ENCODE measurements at places on chromosomes 11 and 22.

- no peak for DNase-seq
These were observed 227.5 kb upstream of the NARS2 start for GRCh38 chr11:78802058-78802761.

DNA sequence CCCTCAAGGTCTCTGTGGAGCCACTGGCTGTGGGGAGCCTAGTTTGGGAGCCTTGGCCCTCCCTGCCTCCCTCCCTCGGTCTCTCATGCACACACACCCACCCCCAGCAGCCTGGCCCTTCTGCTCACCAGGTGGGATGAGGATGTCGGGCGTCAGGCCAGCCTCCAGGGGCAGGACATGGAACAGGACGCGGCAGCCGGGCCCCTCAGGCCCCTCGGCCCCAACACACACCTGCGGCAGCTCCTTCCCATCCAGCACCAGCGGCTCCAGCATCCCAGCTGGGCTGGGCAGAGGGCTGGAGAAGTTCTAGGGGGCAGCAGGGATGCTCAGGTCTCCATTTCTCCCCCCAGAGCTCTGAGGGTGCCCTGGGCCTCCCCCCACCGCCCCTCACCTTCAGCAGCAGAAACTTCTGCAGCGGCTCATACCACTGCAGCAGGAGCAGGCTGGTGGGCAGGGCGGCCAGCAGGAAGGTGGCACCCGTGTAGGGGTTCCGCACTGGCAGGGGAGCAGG lies 11.2 kb downstream of the MAP4K2 start:
- no peak for DNase-seq

GRCh38 chr11:61041755-61042518 lies 60.4 kb upstream of the CD5 start:
- peak; percentile 35 for DNase-seq

- no peak for DNase-seq
These were observed 90.5 kb downstream of the UBASH3B start for GRCh38 chr11:122746050-122746478.

DNA sequence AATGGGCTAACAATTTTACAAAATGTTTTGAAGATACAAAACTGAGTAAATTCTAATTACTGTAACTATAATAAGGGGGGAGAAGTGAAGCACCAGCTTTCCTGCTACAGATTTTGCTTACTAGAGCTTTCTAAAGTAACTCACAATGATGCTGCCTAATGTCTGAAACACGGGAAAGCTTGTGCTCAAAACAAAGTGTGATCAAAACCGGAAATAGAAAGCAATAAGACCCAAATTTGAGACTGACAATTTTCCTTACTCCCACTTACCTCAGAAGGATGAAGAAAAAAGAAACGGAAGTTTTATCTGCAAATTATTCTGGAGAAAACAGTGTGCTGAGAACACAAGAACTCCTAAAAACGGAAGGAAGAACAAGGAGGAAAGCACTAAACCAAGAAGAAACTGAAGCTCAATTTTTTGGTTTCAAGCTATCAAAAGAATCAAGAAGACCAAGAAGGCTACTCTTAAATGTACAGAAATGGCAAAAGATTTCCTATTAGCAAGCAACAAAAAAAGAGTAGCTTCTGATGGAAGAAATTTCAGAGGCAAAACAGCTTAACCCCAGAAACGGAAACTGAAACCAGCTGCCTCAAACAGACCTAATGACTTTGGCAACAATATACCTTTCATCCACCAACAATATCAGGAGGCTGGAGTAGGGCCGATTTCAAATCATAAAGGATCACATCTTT lies 33.4 kb downstream of the AMBRA1 start:
- DNase-seq, result no peak

GRCh38 chr22:42279425-42280020 lies 9.1 kb upstream of the TCF20 start:
- DNase-seq, result no peak

- no peak for DNase-seq
These were observed 17.4 kb downstream of the ZBTB16 start for GRCh38 chr11:114076921-114077331.

GRCh38 chr11:581752-582151 lies 5.5 kb downstream of the PHRF1 start:
- DNase-seq, result no peak

- DNase-seq, result no peak
These were observed 86.6 kb downstream of the RTL6 start for GRCh38 chr22:44411226-44412135.

GRCh38 chr11:77400775-77401449 lies 73.0 kb downstream of the PAK1 start:
- DNase-seq, result no peak

DNA sequence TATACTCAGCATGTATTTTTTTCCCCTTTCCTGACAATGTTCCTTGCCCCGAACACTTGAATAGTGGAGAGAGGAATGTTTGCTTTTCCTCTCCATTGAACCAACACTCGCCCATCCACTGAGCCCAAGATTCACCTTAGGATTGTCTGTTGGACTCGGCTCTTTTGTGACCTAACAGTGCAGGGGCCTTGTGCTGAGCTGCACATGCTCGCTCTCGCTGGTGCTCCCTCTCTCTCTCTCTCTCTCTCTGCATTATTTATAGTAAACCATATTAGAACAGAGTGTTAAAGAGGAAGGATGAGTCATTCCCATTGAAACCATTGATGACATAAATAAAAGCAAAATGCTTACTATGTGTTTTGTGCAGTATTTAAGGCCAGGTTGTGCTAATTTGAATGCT lies 20.7 kb downstream of the ZBTB16 start:
- no peak for DNase-seq

DNA sequence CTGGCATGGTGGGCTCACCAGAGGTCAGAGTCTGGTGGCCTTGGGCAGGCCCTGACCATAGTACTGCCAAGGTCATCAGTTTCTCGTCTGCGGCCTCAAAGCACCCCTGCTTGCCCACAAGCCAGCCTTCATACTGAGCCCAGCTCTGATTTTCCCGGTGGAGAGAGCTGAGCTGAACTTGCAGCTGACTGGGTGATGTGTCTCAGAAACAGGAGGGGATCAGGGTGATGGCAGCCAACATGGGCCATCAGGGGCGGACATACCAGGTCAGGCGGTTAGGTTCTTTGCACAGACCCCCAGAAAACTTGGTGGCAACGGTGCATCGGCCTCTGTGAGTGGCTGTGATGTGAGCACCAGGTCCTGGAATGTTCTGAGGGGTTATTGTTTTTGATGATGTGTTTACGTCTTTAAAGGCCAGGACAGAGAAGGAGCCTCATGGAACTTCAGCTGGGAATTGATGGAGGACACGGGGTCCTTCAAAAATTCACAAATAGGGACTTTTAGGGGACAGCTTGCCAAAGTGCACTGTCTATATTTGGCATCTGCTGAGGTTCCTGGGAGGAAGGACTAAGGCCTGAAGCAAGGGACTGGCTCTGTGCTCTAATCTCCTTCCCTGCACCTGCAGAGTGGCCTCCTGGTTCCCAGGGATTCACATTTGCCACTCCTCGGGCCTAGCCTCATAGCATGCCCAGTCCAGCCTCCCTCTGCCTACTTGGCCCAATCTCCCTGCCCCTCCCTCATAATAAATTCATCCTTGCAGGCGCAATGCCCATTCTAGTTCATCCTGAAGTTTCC lies 131.2 kb downstream of the OSBP2 start:
- no peak for DNase-seq

DNA sequence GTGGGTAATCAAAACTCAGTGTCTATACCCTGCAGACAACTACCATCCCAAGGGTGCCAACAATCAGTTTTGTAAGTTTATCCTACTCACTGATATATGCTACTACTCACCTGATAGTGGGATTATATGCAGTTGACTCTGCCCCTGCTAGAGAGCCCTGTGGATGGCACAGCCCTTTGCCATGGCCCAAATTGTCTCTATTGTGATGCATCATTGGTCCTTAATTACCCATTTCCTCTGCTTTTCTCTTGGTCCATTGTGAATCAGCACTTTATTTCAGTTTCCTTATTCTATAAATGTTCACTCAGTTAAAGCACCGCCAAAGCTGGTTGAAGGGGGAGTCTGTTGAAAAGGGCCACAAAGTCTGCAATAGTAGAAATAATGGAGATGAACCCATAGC lies 42.3 kb downstream of the PLAAT5 start:
- DNase-seq, result no peak

- no peak for DNase-seq
These were observed 450 bp upstream of the BCL2L13 start for GRCh38 chr22:17638182-17638431.

DNA sequence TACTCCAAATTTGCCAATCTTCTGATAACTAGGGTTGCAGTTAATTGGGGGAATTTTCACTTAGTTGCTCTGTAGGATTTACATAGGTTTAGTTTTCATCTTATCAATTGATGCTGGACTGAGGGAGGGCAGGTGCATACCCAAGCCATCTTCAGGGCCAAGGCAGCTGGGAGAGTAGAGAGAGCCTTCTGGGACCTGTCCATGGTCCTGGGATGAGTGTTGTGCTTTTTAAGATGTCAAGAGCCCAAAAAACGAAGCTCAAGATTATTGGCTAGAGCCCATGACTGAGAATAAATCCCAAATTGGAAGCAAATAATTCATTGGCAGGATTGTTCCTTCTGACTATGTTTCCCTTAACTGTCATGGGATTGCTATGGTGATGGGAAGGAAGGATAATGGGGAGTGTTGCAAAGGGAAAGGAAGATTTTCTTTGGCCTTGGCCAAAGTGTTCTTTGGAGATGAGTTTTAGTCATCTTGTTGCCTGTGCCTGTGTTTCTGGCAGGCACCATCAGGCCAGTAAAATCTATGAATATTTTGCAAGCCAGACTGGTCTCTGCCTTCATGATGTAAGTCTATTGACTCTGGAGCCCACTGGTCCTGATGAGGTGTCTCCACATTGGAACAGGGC lies 4.5 kb downstream of the SLC22A6 start:
- peak; percentile 35 for DNase-seq

DNA sequence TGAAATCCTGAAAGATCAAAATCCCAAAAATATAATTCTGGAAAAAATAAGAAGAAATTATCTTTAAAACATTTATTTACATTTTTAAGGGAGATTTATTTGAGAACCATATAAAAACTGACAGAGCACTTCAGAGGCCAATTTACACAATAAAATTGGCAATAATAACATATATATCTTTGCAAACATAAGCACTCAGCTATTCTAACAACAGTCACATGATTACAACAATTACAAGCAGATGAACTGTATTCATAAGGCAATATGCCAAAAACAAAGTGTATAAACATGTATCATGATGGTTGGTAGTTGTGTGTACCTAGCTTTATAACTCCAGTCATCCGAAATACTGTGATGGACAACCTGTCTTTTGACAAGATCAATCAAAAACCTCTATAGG lies 17.7 kb upstream of the RASSF10 start:
- no peak for DNase-seq

DNA sequence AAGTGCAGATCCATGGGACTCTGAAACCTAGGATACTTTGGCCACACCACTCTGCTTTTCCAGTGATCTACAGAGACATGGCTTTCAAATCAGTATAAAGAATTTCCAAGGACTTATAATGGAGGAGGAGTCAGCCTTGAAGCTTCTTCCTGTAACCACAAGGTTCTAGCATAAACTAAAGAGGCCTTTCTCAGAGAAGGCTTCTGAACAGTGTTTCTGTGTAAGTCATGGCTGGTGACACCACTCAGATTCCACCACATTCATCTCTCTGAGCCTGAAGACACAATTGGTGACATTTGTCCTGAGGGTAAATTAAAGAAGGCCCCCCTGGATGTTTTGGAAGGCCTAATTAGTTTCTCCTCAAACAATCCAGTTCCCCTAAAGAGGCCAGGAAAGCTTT lies 29.0 kb upstream of the ADORA2A start:
- no peak for DNase-seq

DNA sequence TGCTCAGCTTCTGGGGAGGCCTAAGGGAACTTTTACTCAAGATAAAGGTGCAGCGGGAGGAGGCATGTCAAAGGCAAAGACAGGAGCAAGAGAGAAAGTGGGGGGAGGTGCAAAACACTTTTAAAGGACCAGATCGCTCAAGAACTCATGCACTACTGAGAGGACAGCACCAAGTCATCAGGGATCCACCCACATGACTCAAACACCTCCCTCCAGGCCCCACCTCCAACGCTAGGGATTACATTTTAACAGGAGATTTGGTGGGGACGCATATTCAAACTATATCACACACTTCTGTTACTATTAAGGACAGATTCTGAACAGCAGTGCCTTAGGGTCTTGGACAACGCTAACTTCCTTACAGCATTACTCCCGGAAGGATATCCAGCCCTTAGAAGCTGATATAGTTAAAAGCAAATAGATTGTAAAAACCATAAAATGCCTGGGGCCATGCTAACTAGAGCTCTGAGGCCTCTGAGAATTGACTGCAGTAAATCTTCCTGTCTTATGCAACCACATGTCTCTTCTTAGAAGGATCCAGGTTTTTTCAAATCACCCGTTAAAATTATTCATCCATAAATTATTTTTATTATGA lies 16.7 kb upstream of the ZC3H12C start:
- DNase-seq, result no peak

- no peak for DNase-seq
These were observed 257.7 kb upstream of the CCDC90B start for GRCh38 chr11:83543706-83544439.

DNA sequence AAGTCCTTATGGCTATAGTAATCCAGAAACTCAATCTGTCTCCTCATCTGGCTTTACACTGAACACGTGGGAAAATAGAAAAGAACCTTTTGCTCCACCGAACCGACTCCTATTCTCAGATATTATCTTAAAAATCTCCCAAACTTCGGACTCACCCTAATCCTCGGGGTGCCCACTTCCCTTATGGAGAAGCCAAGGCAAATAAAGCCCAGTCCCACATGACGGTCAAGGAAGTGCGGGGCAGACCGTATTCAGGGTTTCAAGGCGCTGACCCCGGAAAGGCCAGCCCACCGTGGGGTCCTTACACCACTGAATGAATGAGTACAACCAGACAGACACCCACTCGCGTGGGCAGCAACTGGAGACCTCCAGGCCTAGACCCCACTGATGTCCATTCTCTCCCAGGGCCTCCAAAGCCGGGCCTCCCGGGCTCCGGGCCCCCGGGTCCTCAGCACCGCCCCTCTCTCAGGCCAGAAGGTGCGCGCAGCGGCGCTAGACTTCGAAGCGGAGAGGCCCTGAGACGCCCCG lies 489 bp downstream of the NUP98 start:
- DNase-seq, result no peak

- DNase-seq, result no peak
These were observed 16.4 kb downstream of the MYEOV start for GRCh38 chr11:69310351-69310750.

DNA sequence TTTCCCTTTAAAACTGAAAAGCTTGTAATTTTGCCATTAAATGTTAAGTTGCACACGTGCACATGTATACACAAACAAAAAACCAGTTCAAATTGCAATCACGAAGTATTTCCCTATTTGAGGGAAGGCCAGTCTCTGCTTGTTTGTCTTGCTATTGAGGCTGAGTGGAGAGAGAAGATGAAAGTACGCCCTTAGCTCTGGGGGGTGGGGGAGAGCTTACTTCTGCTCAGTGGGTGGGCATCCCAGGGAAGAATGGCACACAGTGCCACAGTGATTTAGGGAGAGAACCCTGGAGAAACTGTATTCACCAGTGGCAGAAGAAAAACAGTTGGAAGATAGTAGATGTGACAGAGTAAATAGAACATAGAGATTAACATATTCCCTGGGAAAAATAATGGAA lies 8.7 kb downstream of the YAP1 start:
- no peak for DNase-seq

GRCh38 chr22:49599039-49599438 lies 228.6 kb downstream of the BRD1 start:
- no peak for DNase-seq

Data from neuronal stem cell (in vitro differentiated cells).